RKO (cell line): ENCODE measurements at places on chromosomes 2 and 18.
A peak's percentile ranks its signal among the peaks of the same experiment; 100 is the strongest.

DNA sequence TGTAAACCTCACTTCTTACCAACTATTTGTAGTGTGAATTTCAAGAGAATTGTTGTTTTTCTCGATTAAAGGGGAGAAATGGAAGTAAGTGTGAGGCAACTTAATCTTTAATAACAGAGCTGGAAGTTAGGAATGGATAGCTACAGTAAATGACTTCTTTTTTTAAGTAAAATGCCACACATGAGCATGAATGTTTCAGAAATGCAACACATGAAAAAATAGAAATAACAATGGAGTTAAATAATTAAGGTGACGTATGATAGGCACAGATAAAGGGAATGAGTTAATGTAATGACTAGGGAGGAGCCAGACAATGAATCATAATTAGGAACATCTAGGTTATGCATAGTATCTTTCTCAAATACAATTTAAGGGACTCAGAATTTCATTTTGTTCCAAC is 3.4 kb downstream of the REL start:
- peak; percentile 66 for DNase-seq

DNA sequence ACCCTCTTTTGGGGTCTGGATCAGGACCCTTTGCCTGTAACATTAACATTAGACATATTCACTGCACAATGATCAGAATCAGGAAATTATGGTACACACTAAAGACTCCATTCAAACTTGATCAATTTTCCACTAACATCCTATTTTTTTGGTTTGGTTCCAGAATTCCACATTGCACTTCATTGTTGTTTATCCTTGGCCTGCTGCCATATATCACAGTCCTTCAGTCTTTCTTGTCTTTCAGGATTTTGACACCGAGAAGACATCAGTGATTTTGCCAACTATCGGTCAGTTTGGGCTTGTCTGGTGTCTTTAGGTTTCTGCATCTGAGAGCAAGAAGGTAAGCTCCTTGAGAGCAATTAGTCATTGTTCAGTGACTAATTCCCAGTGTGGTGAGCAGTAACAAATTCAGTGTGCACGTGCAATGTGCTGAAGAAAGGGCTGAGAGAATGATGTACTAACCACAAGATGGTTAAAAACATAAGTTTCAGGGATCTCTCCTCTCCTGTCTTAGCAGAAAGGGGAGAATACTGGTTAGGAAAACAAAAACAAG is 23.5 kb downstream of the MARCHF4 start:
- DNase-seq, result peak; percentile 85

- peak; percentile 41 for DNase-seq
Observed at GRCh38 chr2:169038338-169038757, 7.2 kb upstream of the ABCB11 start.

DNA sequence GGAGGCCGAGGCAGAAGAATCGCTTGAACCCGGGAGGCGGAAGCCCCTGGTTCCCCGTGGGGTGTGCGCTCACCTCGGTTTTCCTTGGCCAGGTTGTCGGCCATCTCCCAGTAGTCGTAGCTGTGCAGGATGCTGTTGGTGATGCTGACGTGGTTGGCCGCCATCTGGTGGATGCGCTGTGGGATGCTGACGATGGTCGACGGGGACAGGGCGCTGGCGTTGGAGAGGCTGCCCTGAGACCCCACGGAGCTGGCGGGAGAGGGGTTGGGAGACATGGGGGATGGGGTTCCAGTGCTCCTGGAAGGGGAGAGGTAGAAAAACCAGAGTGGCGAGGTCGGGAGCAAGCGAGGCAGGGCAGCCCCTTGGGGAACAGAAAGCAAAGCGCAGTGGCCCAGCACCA is 64.4 kb upstream of the REV1 start:
- DNase-seq, result no peak

DNA sequence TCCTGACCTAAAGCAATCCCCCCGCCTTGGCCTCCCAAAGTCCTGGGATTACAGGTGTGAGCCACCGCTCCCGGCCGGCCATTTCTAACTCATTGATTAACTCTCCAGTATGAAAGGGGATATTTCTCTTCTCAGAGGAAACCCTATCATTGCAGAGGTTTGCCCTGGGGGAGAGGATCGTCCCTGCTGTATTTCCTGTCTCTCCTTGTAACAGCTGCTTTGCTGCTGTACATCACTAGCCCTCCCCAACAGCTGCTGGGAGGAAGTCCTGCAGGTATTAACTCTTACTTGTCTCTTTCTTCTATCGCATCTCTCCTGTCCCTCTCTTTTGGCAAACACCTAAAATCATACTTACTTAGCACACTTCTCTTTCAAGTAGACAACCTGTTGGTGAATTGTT is 219.0 kb upstream of the DSEL start:
- DNase-seq, result no peak

- no peak for DNase-seq
Observed at GRCh38 chr2:36819095-36819711, 122.7 kb downstream of the VIT start.

- DNase-seq, result no peak
Observed at GRCh38 chr2:74291218-74291544, 52.0 kb downstream of the SLC4A5 start.

GRCh38 chr2:203605302-203605701 is 70.2 kb upstream of the RAPH1 start:
- DNase-seq, result no peak

- no peak for DNase-seq
Observed at GRCh38 chr2:44579837-44580230, 218.1 kb downstream of the CAMKMT start.

GRCh38 chr2:241897231-241897916 is 27.8 kb downstream of the RTP5 start:
- DNase-seq, result no peak

DNA sequence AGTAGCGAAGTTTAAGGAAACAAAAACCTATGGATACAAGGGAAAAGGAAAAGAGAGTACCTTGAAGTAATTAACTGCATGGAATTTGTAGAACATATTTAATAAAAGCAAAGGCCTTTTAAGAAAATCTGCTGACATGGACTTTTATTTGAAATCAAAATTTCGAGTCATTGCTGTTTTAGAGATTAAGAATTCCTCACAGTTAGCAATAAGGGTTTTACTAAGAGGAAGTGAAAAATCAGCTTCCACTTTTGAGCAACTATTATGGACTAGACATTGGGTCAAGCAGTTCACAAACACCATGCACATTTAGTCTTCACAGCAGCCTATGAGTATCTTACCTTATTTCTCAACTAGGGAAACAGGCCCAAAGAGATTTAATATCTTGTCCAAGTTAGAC is 876.3 kb downstream of the BCL11A start:
- DNase-seq, result no peak

DNA sequence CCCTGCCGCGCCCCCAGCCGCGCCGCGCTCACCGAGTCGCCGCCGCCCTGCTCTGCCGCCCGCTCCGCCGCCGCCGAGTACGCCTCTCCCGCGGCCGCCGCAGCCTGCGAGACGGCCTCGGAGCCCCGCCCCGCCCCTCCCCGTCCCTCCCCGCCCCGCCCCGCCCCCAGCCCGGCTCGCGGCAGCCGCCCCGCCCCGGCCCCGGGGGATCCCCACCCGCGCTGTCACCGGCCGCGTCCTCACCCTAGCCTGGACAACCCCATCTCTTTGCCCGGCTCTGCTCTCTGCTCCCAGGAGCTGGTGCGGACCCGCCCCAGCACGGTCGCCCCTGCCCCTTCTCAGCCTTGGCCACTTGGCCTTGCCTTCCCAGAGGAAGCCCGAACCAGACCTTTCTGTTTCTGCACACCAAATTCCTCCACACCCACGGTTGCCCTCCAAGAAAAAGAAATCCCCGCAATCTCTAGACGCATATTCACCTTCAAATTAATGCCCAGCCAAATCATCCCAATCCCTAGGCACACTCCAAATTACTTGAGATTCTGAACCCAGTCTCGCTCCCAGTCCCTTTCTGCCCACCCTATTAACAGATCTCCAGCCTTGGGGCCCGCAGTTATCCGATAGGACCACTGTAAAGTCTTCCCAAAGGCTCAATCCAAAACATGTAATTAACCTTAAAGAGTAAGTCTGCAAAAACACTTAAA is at the start of gene CYRIA:
Gene CYRIA (minus strand): TSS at position 87 of the 701 bp plus-strand sequence. CDS start 77,715 bp downstream, outside the sequence.
- DNase-seq, result no peak

- no peak for DNase-seq
Observed at GRCh38 chr18:36811955-36812354, 16.8 kb downstream of the TPGS2 start.

GRCh38 chr2:102142829-102143449 is 393 bp downstream of the IL1R1 start:
- no peak for DNase-seq

GRCh38 chr2:191217580-191217979 is 27.6 kb upstream of the MYO1B start:
- peak; percentile 27 for DNase-seq

- DNase-seq, result no peak
Observed at GRCh38 chr2:168635065-168635577, 167.3 kb upstream of the NOSTRIN start.

- no peak for DNase-seq
Observed at GRCh38 chr2:132400169-132400900, 16.3 kb upstream of the GPR39 start.

DNA sequence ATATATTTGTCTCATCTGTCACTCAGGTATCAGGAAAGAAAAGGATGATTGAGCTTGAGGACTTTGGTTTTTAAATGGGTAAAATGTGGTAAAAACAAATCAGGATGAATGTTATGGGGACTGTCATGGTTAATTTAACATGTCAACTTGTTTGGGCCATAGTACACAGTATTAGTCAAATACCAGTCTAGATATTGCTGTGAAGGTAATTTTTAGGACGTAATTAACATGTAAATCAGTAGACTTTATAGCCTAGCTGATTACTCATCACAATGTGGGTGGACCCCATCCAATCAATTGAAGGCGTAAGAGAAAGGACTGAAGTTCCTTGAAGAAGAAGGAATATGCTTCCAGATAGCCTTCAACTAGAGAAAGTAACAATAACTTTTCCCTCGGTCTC is 275.7 kb upstream of the ZNF804A start:
- no peak for DNase-seq

- no peak for DNase-seq
Observed at GRCh38 chr2:188207554-188207953, 84.1 kb upstream of the GULP1 start.

DNA sequence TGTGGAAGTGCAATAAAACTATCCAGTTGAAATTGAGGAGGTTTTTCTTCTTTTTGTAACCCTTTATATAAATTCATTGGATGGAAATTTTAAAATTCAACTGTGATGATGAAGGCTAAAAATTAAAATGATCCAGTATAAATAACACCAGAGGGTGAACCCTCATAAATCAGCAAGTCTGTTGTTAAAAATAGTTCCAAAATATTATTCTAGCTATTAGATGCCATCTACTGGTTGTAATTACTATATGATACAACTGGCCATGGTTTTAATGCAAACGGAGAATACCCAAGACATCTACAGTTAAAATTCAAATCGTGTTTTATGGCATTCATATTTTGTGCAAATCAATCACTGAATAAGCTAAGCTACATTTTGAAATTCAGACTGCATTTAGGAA is 53.8 kb downstream of the TMEM200C start:
- peak; percentile 26 for DNase-seq

- DNase-seq, result peak; percentile 90
Observed at GRCh38 chr2:226835796-226836547, at the start of gene RHBDD1. Gene RHBDD1, plus strand, starts transcription at chr2:226836054. Its CDS starts 28,640 bp downstream, at chr2:226864694.

GRCh38 chr2:148922776-148923475 is 47.9 kb downstream of the KIF5C start:
- no peak for DNase-seq

DNA sequence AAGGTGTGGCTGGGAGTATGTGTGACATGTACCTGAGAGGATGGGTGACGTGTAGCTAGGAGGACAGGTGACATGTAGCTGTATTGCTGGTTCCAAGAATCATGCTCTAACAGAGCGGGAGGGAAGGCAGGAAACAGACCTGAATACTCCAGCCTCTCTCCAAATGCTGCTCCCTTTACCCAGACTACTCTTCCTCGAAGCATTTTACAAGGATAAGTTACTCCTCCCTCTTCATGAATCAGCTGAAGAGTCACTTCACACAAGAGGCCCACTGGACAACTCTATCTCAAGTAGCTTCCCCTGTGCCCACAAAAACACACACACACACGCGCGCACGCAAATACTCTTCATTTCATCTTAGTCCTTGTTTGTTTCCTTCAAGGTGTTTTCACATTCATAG is 52.6 kb upstream of the KIDINS220 start:
- DNase-seq, result no peak

GRCh38 chr18:58225101-58225500 is 181.1 kb downstream of the NEDD4L start:
- no peak for DNase-seq

GRCh38 chr2:208872591-208872990 is 466.0 kb downstream of the PTH2R start:
- peak; percentile 79 for DNase-seq

DNA sequence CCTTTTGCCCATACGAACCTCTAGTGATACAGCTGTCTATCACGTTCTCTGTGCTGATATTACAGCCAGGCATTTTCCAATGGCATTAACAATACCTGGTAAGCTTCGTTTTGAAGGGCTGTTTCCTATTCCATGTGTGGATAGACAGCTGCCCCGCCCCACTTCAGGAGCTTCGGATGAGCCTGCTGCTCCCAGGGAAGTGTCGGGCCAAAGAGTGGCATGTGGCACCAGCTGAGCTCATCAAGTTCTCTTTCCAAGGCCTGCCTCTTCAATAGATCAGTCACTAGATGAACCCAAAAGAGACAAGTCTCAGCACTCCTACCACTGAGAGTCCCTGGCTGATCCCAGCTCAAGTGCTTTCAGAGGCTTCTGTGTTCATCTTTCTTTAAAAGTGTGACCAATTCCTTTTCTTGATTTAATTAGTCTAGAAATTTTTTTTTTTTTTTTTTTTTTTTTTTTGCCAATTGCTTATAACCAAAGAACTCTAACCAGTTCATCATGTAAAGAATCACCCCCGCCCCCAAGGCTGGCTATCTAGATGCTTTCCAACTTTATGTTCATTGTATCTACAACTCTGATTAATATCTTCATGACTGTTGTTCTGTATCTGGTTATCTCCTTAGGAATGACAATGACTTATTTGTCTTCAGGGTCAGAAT is 46.6 kb downstream of the HDAC4 start:
- DNase-seq, result no peak

DNA sequence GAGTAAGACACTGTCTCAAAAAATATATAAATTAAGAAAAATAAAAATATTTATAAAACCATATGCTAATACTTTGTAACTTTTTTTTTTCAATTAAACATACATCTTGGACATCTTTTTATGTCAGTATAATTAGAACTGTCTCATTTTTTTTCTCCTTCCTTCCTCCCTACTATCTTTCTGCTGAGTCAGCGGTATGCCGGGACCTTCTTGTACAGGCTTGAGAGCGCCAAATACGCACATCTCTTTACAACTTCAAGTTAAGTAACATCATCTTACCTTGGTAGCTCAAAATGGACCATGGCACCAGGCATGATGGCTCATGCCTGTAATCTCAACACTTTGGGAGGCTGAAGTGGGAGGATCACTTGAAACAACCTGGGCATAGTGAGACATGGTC is 153.4 kb downstream of the FAM161A start:
- no peak for DNase-seq

DNA sequence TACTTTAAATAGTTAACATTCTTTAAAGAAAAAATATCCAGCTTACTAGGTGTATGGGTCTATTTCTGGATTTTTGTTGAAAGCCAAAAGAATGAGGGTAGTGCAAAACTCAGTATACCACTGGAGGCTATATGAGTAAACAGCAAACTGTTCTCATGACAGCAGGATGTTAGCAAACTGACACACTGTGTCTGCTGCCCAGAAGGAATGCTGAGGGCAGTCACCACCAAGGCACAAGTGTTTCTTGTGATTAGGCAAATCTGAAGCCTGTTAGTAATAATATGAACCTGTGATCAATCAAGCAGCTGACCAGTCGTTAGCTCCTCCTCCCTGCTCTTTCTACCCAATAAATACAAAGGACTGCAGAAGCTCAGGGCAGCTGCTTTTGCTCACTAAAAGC is 50.5 kb upstream of the SULT1C3 start:
- peak; percentile 24 for DNase-seq

GRCh38 chr18:28729321-28729720 is 552.4 kb upstream of the CDH2 start:
- no peak for DNase-seq
